ENCODE measurements at places on chromosomes 2 and 18.

- H3K4me1 ChIP-seq, result peaks cover 2% of the 10 kb centered on the region
- peak overlapping the region; percentile 96 for H3K27ac ChIP-seq
- H3K36me3 ChIP-seq, result no peaks in the 10 kb centered on the region
Observed at GRCh38 chr2:16013359-16013911, 73.1 kb downstream of the MYCN start.

GRCh38 chr2:216224388-216224787, 115.2 kb downstream of the XRCC5 start:
- DNase-seq, result no peak
- H3K4me1 ChIP-seq, result no peaks in the 10 kb centered on the region
- no peak overlapping the region for H3K4me3 ChIP-seq

DNA sequence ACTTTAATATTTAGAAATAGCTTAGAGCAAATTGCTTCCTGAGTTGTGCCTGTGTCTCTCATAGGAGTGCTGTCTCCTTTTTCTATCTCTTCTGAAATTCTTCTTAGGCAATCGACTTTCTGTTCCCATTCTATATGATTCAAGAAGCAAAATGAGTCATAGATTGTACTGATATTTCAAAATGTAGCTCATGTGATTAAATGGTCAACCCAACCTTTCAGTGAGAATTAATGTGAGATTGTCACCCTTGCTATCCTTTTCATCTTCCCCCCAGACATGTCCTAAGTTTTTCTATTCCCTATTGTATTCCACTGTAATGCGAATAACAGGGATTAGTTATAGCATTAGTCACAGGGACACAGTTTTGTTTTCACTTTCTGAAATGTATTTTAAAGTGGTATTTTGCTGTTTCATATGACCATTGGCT, 413.6 kb downstream of the THSD7B start:
- no peaks in the 10 kb centered on the region for H3K27me3 ChIP-seq
- H3K36me3 ChIP-seq, result no peaks in the 10 kb centered on the region
- no peak for DNase-seq
- no peak overlapping the region for H3K27ac ChIP-seq
- no peak overlapping the region for H3K4me3 ChIP-seq

GRCh38 chr2:857937-858336, 92.7 kb upstream of the SNTG2 start:
- no peaks in the 10 kb centered on the region for H3K4me1 ChIP-seq
- H3K36me3 ChIP-seq, result no peaks in the 10 kb centered on the region
- no peak overlapping the region for H3K4me3 ChIP-seq

- no peaks in the 10 kb centered on the region for H3K27me3 ChIP-seq
- no peak overlapping the region for H3K27ac ChIP-seq
- no peak overlapping the region for H3K4me3 ChIP-seq
- no peaks in the 10 kb centered on the region for H3K36me3 ChIP-seq
- H3K4me1 ChIP-seq, result no peaks in the 10 kb centered on the region
Observed at GRCh38 chr2:85945586-85945985, 56.8 kb upstream of the ST3GAL5 start.

DNA sequence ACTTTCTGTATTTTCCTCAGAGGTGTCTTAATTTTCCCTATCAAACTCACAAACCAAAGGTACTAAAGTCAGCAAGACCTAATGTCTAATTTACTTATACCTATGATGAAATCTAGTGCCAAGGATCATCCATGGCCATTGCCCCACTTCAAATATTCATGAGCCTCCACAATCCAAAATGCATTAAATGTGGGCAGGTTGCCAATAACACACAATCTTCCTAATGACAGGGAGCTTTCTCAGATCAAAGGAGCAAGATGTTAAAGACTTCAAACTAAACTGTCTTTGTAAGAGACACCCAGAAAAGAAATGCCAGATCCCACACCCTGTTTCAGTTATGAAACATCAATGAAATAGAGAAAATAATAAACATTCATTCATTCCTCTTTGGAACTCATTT, 143.2 kb downstream of the TMEFF2 start:
- no peaks in the 10 kb centered on the region for H3K4me1 ChIP-seq
- H3K27ac ChIP-seq, result no peak overlapping the region
- H3K27me3 ChIP-seq, result no peaks in the 10 kb centered on the region
- no peak overlapping the region for H3K4me3 ChIP-seq

- H3K4me1 ChIP-seq, result no peaks in the 10 kb centered on the region
- no peak overlapping the region for H3K27ac ChIP-seq
- no peak for DNase-seq
- no peaks in the 10 kb centered on the region for H3K27me3 ChIP-seq
- no peaks in the 10 kb centered on the region for H3K36me3 ChIP-seq
Observed at GRCh38 chr18:62802523-62802922, 87.2 kb downstream of the PHLPP1 start.

- no peak for DNase-seq
- H3K36me3 ChIP-seq, result no peaks in the 10 kb centered on the region
- peak overlapping the region; percentile 89 for H3K27ac ChIP-seq
- peaks cover 3% of the 10 kb centered on the region for H3K4me1 ChIP-seq
- H3K4me3 ChIP-seq, result no peak overlapping the region
Observed at GRCh38 chr2:231015478-231015877, 19.6 kb downstream of the SPATA3 start.

- H3K4me1 ChIP-seq, result peaks cover 6% of the 10 kb centered on the region
- H3K27ac ChIP-seq, result no peak overlapping the region
- no peaks in the 10 kb centered on the region for H3K36me3 ChIP-seq
- H3K27me3 ChIP-seq, result no peaks in the 10 kb centered on the region
Observed at GRCh38 chr18:2310886-2311285, 260.4 kb downstream of the METTL4 start.
